ENCODE measurements at places on chromosomes 7 and 10. TPM values are rescaled to one million over a fixed set of nuclear protein-coding genes. Genes with fewer than 3 reads are reported as not detected.

DNA sequence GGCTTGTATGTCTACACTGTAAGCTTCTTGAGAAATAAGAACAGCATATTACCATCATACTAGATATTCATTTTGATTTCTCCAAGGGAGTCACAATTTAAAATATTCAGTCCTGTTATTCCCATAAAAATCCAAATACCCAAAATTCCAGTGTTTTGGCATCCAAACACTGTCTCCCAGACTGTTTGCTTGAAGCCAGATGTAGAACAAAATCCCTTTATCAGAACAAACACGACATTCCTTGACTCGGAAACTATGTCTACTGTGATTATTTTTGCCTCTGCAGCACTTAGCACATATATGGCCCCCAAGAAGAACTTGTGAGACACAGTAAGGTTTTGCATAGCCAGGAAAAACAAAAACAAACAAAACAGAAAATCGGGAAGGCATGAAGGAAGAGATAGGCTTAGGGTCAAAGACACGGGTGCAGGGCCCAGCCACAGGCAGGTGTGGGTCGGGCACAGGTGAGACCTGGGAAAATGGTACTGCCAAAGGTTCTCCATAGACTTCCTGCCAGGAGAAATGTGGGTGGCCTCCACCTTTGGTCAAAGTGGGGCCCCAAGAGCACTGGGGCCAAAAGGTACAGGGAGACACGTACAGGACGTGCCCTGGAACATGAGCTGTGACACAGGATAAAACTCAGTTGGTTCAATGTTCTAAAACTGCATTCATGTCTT, 36.5 kb downstream of the CPXM2 start:
- DNase-seq: no peak

- no peak for DNase-seq
Measured at GRCh38 chr10:126511917-126512479, 123.7 kb upstream of the ADAM12 start.

- no peak for DNase-seq
Measured at GRCh38 chr7:48130658-48131108, 40.6 kb upstream of the ABCA13 start.

DNA sequence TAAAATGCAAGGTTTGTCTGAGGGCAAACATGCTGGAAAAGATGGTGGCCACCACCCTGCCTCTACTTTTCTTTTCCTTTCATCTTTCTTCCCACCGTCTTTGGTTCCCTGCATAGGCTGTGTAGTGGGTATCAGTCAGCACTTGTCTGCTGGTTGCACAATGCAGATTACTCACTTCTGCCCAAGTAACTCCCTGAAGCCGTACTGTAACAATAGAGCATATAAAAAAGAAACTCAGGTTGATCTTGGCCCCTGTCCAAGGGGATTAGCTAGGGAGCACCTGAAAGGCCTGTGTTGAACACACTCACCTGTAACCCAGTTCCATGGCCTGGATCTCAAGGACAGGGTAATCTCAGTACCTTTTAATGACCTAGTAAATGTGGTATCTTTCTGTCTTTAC, 533.0 kb upstream of the GALNT17 start:
- DNase-seq: no peak

DNA sequence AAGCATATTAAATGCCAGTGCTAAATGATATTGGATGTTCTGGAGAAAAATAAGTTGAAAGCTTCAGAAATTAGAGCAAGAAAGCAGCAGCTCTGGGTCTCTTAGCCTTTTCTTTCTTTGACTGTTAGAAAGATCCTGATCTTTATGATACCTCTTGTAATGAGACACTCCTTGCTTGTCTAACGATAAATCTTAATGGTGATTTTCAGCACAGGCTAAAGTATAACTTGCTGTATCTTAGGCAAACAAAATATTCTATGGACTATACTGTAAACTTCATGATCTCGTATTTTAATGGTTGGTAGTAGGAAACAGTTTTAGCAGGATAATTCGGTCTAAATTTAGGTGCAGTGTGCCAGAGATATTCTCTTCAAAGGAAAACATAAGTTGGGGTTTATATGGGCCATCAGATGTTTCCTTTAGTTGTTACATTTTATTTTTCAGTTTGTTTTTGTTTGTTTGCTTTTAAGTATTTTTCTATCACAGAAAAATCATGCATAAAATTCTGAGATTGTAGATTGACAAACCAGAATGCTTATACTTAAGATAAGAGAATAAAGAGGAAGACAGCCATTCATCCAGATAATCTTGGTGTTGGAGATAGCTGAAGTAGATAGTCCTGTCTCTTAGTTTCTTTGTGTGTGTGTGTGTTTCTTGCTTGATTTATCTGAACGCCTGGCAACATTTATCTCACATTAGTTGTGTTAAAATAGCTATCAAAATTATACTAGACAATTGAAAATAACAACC, 4.7 kb downstream of the CASD1 start:
- DNase-seq: no peak

Gene RNF148
- total RNA-seq: 0.22 TPM

Gene NOBOX
- not detected for total RNA-seq

DNA sequence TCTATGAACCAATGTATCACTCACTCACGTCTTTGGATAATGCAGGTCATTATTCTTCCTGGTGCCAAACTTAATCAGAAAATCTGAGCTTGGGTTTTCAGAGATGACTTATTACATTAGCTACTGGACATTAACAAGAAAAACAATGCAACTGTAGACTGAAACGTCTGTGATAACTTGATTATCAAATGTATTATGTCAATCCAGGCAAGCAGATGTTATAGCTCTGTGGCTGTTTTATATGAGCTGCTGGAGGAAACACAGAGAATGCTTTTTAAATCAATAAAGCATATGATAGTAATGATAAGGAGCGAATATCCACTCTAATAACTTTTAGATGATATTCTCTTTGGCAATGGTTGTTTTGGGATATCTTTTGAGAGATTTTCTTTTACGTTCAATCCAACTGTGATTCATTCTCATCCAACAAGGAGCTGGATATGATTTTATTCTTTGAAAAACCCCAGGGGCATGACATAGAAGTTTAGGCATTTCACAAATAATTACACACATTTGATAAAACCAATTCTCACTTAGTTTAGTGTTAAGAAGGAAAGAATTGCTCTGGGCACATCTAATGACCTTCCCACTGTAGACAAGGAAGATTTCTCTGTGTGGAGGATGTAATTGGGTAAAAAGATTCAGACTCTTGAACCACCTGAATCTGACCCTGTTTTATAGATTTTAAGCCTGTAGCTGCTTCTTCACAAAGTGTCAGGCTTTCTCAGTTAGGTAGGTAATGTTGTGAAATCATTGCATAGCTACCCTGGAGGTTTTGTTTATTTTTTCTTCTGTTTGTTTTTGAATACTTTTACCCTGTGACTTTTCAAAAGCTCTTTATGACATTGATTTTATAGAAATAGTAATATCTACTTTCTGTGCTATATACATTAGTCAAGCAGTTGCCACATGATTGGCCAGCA, 1124.7 kb downstream of the DNAJB9 start:
- no peak for DNase-seq

Gene MYL7
- total RNA-seq: 2,865 TPM

Measured in left ventricle myocardium superior (tissue), 1 donor.